ENCODE measurements at places on chromosomes 7 and 10.

- no peak for DNase-seq
These were observed 30.2 kb downstream of the PTPRE start for GRCh38 chr10:127937069-127937468.

DNA sequence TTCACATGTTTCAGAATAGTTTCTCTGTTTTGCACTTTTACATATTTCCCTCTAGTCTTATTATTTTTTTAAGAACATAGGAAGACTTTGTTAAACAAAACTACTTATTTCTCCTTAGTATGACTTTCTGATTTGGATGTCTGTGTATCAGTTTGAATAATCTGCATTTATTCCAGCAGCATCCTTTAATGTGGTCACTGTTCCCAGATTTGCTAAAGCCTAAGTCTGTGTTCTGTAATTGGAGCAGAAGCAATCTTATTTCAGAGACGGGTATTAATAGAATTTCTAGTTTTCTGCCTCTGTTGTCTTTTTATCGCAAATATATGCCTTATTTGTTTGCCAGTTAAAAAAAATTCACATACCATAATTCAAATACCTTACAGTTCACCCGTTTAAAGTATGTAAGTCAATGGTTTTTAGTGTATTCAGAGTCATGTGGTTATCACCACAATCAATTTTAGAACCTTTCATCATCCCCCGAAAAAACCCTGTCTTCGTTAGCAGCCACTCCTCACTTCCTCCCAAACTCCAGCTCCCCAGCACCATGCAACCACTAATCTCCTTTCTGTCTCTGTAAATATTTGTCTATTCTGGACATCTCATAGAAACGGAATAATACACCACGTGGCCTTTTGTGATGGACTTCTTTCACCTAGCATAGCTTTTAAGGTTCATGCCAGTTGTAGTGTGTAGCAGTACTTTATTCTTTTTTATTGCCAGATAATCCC lies 58.7 kb downstream of the INPP5F start:
- no peak for DNase-seq

DNA sequence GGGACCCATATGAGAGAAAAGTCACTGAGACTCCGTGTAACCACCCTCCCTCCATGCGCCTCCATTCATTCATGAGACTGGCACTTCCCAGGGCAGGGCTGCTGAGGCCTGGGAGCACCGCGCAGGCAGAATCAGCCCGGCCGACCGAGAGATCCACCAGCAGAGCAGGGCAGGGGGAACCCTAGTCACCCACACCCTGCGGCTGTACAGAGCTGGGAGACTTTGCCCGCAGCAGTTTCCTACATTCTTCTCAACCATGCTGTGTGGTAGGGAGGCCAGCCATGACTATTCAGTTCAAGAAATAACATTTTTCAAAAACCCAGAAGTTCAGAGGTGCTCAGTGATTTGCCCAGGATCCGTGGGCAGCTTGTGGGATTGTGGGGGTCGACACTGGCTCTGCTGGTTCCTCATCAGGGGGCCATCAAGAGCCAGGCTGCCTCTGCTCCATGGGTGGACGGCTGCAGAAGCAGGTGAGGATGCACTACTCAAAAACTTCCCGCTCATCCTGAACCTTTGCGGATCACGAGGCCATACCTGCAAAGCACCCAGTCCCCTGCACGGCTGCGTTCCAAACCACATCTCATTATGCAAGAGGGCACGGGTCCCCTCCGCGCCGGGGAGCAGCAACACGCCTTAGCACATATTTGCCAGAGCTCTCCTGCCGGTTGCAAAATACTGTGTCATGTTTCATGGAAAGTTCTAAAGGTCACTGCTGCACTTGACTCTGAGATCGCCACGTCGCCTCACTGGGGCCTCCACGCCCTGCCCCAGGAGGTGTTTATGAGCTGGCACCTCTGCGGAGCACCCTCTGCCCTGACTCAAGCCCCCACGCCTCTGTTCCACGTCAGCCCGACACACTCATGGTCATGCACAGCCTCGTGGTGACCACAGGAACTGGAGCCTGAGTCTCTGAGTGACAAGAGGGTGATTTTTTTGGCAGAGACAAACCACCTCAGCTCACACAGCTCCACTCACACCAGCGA lies 132.0 kb downstream of the PRKAG2 start:
- peak; percentile 48 for DNase-seq

- DNase-seq = no peak
These were observed 25.9 kb downstream of the ABRAXAS2 start for GRCh38 chr10:124827474-124827873.

- no peak for DNase-seq
These were observed 249.1 kb upstream of the PITRM1 start for GRCh38 chr10:3421537-3422257.

- no peak for DNase-seq
These were observed 10.0 kb downstream of the DNAJC1 start for GRCh38 chr10:21993360-21994001.

DNA sequence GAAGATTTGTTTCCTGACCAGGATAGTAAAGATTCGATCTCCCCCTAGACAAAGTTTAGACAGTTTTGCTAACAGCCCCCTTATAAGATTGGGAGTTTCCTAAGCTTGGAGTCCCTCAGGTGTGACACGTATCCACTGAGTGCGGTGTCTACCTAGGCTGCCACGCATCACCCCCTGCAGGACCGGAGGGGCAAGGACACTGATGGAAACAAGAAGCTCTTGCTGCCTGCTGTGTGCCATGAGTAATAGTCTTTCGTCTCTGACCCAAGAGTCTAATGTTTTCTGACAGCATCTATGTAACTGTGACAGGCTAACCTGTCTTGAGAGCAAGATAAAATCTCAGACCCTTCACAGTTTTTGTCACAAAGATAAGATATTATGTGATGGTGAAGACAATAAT lies 173.5 kb downstream of the SEMA3E start:
- no peak for DNase-seq

GRCh38 chr10:130040817-130041330 lies 69.8 kb downstream of the C10orf143 start:
- DNase-seq = no peak

- DNase-seq = no peak
These were observed 53.3 kb upstream of the SLC16A12 start for GRCh38 chr10:89588671-89589070.

- no peak for DNase-seq
These were observed 36.0 kb downstream of the MALSU1 start for GRCh38 chr7:23335136-23335535.

DNA sequence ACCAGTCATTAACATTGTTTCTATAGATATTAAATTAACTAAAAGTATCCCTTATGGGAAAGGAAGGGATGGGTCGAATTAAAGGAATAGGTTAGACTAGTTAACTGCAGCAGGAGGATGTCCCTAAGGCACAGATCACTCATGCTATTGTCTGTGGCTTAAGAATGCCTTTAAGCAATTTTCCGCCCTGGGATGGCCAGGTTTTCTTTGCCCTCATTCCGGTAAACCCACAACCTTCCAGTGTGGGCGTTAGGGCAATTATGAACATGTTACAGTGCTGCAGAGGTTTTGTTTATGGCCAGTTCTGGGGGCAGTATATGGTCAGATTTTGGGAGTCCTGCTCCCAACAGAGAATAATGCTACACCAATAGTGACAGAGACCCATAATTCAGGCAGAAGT lies 139.3 kb upstream of the CDK13 start:
- no peak for DNase-seq

GRCh38 chr10:1119027-1119426 lies 62.8 kb downstream of the WDR37 start:
- DNase-seq = no peak
